Jurkat, Clone E6-1 (cell line): ENCODE measurements at places on chromosomes 6 and 20.

DNA sequence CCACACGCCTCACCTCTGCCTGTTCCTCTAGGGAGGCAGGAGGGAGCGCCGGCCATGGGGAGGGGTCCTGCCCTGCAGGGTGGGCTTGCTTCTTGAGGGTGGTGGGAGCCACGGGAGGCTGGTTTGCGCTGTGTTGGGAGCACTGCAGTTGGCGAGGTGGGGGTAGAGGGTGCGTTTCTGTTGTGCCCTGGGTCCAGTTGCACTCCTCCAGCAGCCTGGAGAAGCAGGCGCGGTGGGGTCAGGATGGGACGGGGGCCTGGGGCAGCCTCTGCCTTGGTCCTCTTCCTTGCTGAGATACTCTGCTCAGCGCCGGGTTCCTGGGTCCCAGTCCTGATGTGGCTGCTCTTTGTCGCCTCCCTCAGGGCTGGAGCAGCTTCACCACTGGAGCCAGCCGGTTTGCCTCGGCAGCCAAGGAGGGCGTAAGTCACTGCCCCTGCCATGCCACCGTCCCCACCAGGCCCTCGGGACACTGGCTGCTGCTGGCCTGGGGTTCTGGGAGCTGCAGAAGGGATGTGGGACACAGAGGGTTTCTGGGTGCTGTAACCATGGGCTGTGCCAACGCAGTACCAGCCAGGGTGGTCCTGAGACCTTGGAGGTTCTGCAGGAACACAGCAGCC, 8.4 kb downstream of the ARFGAP1 start:
- DNase-seq, result no peak

DNA sequence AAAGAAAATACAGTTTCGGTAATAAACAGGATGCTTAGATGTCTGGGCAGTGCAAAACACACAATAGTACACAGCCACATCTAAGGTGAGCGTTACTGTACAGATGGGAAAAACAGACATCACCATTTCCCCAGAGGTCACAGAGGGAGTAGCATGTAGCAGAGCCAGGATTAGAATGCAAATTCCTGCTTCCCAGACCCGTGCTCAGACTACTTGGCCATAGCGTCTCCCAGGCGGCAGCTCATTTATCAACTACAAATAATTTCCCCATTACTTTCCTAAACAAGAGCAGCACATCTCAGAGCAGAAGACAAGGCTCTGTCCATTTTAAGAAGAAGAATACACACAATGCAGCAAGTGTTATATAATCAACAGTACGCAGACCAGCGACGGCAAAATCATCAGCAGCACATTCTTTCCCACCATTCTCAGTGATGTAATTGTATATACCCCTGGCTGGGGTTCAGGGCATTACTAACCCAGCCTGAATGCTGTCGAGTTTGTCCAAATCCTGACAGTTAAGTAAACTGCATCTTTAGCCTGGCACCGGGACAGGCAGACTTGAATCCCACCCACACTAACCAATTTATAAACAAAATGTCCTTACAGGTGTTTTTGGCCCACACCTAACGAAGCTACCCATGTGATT, 61.9 kb downstream of the CNKSR3 start:
- DNase-seq, result no peak

- DNase-seq, result no peak
These were observed 654.2 kb upstream of the MAP3K7 start for GRCh38 chr6:91240878-91241603.

DNA sequence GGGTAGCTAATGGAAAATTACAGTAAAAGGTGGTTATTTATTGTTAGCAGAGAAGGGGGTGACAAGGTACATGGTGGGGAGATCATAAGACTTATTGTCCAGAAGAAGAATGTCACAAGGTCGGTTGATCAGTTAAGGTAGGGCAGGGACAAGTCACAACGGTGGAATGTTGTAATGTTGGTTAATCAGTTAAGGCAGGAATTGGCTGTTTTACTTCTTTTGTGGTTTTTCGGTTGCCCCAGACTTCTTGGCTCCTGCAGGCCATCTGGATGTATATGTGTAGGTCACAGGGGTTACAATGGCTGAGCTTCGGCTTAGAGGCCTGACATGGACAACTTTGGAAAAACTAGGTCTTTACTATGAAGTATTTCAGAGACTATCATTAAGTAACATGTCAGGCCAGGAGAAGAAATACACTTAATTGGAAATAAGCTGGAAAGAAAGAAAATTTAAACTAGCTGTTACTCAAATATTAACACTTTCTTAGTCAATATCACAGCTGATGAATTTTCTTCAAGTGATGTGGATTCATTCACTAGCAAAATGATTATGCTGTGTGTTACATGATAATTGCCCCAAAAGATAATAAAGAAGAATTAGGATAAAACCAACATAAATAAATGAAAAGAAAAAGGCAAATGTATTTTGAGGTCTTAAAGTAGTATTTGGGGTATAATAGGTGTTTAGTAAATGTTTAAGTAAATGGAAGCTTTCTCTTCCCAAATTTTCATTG, 4.4 kb downstream of the AIG1 start:
- peak; percentile 19 for DNase-seq

DNA sequence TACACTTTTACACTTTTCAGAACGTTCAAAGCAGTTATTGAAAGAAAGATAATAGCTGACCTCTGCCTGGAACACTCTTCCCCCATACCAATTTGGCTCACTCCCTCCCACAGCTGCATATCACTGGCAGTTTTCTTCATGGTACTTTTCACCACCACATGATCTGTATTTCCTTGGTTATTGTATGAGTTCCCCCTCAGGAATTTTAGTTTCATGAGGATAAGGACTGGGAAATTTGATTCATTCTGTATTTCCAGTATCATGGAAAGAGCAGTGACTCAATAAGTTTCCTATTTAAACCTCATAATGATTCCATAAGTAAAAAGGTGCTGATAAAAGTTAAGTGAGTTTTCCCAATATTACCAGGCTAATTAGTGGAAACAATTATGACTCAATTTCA, 16.0 kb downstream of the HTR1B start:
- no peak for DNase-seq

- DNase-seq, result no peak
These were observed 91.4 kb downstream of the PLCB4 start for GRCh38 chr20:9160331-9160730.

- DNase-seq, result no peak
These were observed 155.4 kb downstream of the SYCP2 start for GRCh38 chr20:59777814-59778575.

DNA sequence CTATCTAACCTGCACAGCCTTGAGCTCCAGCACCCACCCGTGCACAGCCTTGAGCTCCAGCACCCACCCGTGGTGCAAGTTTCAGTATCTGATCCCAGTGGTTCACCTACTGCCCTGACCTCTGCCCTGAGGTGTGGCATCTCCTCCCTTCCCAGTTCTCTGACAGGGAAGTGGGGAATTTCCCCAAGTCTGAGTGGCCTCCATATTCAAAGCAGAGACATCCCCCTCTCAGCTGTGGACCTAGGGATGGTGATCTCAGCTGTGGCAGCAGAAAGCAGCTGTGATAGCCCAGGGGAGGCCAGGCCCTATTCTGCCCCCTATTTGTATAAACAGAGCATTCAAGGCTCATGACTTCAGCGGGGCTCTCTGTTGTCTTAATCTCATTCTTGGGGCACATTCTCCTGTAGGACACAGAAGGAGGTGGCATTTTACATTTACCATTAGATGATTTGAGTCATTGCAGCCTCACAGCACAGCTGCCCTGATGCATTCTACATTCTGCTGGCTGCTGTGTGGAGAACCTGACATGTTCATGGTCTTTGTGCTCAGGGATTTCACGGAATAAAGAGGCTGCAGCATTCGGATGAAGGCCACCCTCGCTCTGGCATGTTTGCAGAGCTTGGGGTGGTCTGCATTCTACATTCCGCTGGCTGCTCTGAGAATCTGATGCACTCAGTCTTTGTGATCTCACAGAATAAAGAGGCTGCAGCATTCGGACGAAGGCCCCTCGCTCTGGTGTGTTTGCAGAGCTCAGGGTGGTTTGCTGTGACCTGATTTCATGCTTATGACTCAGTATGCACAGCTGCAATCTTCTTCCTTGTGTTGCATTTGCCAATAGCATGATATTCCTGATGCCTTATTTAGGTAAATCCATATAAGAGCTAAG, 16.9 kb downstream of the GPR31 start:
- DNase-seq, result no peak

DNA sequence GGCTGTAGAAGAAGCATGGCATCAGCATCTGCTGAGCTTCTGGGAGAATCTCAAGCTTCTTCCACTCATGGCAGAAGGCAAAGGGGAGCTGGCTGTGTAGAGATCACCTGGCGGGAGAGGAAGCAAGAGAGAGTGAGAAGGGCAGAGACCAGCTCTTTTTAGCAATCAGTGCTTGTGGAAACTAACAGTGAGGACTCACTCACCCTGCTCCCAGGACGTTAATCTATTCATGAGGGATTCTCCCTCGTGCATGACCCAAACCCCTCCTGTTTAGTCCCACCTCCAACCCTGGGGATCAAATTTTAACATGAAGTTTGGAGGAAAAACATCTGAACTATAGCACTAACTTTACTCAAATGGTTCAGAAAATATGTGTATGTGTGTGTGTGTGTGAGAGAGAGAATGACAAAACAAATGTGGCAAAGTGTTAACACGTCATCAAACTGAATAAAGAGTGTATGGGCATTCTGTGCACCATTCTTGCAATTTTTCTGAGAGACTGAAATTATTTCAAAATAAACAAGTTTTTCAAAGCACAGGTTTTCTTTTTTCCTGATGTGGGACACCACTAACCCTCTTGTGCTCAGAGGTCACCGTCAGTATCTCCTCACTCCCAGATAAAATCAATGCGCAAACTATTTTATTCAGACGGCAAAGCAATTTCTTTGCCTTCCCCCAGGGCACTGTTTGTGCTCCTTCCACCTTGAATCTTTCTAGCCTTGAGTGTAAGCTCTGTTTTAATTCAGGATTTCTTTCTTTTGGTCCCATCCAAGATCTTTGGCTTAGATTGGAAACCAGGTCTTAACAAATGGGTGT, 23.2 kb upstream of the XRN2 start:
- no peak for DNase-seq

- no peak for DNase-seq
These were observed 497.1 kb downstream of the CD83 start for GRCh38 chr6:14614631-14615030.

DNA sequence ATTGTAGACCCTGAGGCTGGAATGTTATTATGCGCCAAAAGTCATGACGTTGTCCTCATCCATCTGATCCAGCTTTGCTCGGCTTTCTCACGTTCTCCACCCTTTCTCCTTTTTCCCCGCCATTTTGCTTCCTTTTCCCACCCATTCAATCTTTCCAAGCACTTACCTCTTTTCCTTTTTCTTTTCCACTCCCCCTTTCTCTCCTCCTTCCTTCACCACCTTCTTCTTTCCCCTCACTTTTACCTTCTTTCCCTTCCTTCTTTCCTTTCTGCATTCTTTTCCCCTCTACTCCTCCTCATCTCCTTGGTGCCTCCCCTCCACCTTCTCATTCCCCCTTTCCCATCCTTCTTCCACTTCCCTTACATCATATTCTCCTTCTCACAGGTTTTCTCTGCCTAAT, 304.8 kb upstream of the TSHZ2 start:
- DNase-seq, result no peak

GRCh38 chr6:109769213-109769612, 78.1 kb downstream of the FIG4 start:
- DNase-seq, result no peak

DNA sequence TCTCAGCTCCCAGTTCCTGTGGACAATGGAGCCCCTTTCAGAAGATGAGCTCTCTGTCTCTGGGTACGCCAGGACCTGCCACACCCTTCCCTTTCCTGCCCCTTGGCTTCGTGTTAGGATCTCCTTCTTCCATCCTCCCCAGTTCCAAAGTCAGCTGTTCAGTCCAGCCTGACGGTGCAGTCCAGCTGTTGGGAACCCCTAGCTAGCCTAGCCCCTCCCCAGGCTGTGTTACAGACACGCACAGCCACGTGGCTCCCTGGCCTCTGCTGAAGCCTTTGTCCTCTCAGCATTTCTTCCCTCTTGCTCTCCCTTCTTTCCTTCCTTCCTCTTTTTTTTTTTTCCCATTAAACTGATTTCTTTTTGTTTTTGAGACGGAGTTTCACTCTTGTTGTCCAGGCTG, 12.4 kb upstream of the TFAP2C start:
- no peak for DNase-seq

DNA sequence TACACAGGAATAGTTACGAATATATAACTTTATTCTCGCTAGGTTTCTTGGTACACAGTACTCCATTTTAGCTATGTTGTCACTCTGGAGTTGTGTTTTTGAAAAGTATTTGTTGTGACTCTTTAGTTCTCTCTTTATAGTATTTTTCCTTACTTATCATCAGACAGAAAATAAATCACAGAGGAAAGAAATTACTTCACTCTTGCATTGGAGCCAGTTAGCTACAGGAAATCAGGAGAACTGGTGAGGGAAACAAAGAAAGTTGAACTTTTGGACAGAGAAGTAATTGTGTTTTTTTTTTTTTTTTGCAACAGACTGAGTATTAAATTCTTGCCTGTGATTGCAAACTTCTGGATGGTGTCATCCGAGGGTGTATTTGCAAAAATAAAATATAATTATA, 33.9 kb downstream of the DSE start:
- no peak for DNase-seq

DNA sequence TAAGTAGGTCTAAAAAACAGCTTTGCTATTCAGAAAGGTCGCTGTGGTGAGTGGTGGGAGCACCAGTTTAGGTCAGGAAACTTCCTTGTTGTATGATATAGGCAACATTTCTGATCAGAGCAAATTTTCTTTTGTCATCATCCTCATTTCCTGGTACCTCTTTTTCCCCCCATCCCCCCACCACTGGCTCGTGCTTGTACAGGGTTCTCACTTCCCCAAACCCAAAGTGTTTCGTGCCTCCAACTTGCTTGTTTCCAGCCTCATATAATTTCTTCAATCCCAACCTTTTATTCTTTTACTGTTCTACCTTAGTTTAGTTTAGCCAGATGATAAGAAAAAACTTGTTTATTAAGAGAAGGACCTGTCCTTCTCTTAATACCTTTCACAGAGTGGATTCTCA, 209.4 kb upstream of the JAG1 start:
- no peak for DNase-seq

DNA sequence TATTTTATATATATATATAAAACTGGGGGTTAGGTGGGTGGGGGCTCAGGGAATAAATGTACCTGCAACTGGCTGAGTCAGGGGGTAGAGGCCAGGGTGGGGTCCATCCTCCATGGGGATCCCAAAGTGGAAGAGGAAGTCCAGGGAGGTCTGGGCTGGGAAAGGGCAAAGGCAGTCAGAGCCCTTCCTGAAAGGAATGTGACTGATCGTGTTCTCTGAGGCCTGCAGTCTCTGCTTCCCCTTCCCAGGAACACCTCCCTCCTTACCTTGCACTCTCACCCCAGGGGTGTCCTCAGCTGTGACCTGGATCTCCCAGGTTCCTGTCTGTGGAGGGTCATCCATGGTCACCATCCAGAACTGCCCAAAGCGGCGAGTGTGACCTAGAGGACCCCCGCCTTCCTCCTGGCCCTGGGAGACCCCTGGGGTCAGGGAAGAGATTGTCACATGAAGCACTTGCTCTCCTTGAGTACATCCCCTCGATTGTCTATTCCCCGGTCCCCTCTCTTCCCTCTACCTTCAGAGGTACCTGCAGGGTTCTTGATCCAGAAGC, 4.7 kb downstream of the SAPCD1 start:
- no peak for DNase-seq
